A549 treated with dexamethasone at 1 μM for 4 hours (cell line): ENCODE measurements at places on chromosomes 6 and 20. TPM values are rescaled to one million over a fixed set of nuclear protein-coding genes. Genes with fewer than 3 reads are reported as not detected.

Gene NKAIN2
- total RNA-seq, result not detected in 5 replicates

Gene IMPG1
- total RNA-seq, result not detected in 5 replicates

Gene ADAM33
- 0.03 to 0.14 TPM (median 0.11 TPM) in 5 replicates for total RNA-seq

Gene B3GAT2
- 0.01 to 0.03 TPM (median 0.02 TPM) in 4 of 5 replicates, not detected in the other for total RNA-seq

Gene AGER
- 0.47 to 1.8 TPM (median 1.4 TPM) in 5 replicates for total RNA-seq

Gene SLC26A8
- total RNA-seq, result 0.02 TPM in 1 of 5 replicates, not detected in the others
